CD14-positive monocyte (primary cell): ENCODE measurements at places on chromosomes 6 and 20.

DNA sequence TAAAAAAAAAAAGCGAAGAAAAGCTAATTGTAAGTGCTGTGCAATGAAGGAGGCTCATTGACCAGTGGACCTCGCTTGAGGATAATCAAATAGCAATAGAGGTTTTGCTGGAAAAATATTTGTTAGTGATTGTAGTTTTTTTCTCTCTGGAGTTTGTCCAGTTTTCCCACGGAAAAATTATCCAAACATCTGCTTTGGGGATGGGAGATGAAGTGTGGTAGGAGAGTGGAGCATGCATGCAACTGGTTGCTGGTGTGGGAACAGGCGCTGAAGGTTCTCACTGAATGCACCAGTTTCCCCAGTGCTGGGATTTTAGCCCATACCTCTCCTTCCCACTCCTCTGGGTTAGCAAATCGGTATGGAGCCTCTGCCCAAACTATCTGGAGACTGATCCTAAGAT, 281.7 kb upstream of the TAB2 start:
- no peak for DNase-seq
- H3K4me3 ChIP-seq: no peak overlapping the region
- H3K4me1 ChIP-seq: no peaks in the 10 kb centered on the region
- no peak overlapping the region for H3K27ac ChIP-seq

DNA sequence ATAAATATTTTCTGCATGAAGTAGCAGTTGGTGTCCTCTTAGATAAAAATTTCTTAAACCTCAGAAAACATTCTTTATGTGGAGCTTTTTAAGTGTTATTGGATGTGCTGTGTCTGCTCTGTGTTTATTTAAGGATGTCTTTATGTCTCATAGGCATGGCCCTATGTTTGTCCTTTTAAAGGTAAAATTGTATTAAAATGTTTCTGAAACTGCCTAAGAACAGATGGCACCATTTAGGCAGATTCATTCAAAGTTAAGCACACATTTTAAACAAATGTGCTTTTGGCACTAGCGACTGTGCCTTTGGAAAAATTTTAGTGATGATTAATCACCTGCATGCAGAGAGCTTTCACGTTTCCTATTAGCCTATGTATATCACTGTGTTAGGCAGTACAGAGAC, 125.2 kb downstream of the KIF6 start:
- no peak overlapping the region for H3K27ac ChIP-seq
- no peaks in the 10 kb centered on the region for H3K4me1 ChIP-seq
- no peak for DNase-seq
- no peaks in the 10 kb centered on the region for H3K36me3 ChIP-seq
- H3K27me3 ChIP-seq: peaks cover 6% of the 10 kb centered on the region

GRCh38 chr6:132445201-132445951, 44.1 kb upstream of the MOXD1 start:
- H3K4me3 ChIP-seq: no peak overlapping the region
- H3K27ac ChIP-seq: no peak overlapping the region
- DNase-seq: no peak
- H3K36me3 ChIP-seq: peaks cover 25% of the 10 kb centered on the region

DNA sequence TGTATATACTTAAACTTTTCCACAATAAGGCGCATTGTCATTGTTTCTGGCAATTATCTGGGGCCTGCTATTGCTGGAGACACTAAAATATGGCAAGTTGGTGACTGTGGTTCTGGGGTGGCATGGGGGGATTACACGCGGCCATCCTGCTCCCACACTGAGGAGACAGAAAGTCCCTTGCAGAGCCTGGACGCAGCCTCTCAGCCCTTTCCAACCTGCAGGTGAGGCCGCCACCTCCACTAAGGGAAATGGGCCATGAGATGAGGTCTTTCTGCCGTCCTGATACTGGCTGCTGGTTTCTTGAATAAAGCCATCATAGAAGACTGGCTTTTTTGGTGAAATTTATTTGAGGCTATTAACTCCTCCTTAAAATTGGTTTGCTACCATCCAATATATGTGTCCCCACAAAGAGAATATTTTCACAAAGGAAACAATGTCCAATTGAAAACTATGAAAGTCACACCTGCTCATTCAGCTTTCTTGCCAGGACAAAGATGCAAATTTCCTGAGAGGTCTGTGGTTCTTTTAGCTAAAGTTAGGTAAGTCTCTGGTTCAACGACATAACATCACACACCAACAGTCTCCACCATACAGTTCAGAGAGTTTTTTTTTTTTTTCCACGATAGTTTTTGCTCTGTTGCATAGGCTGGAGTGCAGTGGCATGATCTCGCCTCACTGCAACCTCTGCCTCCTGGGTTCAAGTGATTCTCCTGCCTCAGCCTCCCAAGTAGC, 13.0 kb downstream of the TXNDC5 start:
- peaks cover 100% of the 10 kb centered on the region for H3K36me3 ChIP-seq
- no peaks in the 10 kb centered on the region for H3K27me3 ChIP-seq
- DNase-seq: no peak
- H3K27ac ChIP-seq: no peak overlapping the region

DNA sequence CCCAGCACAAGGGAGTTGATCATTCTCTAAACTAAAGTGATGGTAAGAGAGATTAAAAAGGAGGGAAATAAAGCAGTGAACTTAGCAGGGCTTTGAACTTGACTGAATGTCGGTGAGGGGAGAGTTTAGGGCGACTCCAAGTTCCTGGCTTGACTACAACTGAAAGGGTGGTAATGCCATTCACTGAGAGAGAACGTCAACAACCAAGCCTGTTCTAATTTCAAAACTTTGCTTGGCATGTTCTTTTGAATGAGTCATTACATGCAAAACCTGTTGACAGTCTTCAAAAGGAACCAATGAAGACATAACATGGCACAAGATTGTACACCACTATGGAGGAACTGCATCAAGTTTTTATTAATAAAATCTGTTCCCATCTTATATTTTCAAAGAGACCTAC, 10.3 kb upstream of the MYB start:
- no peaks in the 10 kb centered on the region for H3K36me3 ChIP-seq
- no peak for DNase-seq
- H3K4me3 ChIP-seq: no peak overlapping the region
- H3K27me3 ChIP-seq: no peaks in the 10 kb centered on the region

GRCh38 chr6:47579040-47579439, 101.5 kb downstream of the CD2AP start:
- no peaks in the 10 kb centered on the region for H3K4me1 ChIP-seq
- H3K27ac ChIP-seq: no peak overlapping the region
- no peak for DNase-seq

DNA sequence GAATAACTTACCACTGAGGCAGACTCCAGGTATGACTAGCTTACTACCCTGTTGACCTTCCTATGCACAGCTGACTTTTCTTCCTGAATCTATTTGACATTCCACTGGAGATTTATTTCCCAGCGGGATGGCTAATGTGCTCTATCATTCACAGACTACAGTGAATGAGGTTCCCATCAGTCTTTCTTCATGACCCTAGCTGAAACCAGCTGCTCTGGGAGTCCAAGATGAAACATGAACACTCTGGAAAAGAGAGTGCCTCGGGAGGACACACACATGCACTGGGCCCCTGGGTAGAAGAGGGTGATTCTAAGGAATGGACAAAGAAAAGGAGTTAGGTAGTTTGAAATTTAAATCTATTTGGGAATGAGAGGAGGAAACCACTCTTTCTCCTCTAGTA, 82.6 kb upstream of the DST start:
- no peak overlapping the region for H3K27ac ChIP-seq
- no peaks in the 10 kb centered on the region for H3K36me3 ChIP-seq
- no peaks in the 10 kb centered on the region for H3K4me1 ChIP-seq
- H3K4me3 ChIP-seq: no peak overlapping the region
- no peak for DNase-seq
- no peaks in the 10 kb centered on the region for H3K27me3 ChIP-seq

DNA sequence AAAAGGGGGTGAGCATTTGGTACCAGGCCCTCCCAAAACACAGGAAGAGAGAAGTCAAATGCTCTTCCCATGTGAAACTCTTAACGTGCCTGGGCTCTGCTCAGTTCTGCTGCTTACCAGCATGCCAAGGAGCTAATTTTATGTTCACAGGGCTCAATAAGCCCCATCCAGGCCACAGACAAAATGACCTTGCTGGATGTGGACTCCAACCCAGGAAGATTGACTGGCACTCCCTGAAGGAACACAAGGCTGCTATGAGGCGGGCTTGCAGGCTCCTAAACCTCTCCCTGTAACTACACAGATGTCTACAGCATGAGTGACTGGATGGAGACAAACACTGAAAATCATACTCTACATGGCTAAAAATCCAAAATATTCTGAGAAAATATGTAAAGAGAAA, 50.6 kb downstream of the CHD6 start:
- H3K27ac ChIP-seq: no peak overlapping the region
- no peaks in the 10 kb centered on the region for H3K4me1 ChIP-seq
- DNase-seq: no peak
- H3K27me3 ChIP-seq: no peaks in the 10 kb centered on the region
- no peak overlapping the region for H3K4me3 ChIP-seq

- H3K4me1 ChIP-seq: peaks cover 14% of the 10 kb centered on the region
- H3K36me3 ChIP-seq: peaks cover 43% of the 10 kb centered on the region
- H3K27me3 ChIP-seq: no peaks in the 10 kb centered on the region
- no peak overlapping the region for H3K27ac ChIP-seq
- no peak overlapping the region for H3K4me3 ChIP-seq
Observed at GRCh38 chr6:106642476-106642875, 13.1 kb downstream of the QRSL1 start.
